ENCODE measurements at places on chromosomes 5 and 9.

DNA sequence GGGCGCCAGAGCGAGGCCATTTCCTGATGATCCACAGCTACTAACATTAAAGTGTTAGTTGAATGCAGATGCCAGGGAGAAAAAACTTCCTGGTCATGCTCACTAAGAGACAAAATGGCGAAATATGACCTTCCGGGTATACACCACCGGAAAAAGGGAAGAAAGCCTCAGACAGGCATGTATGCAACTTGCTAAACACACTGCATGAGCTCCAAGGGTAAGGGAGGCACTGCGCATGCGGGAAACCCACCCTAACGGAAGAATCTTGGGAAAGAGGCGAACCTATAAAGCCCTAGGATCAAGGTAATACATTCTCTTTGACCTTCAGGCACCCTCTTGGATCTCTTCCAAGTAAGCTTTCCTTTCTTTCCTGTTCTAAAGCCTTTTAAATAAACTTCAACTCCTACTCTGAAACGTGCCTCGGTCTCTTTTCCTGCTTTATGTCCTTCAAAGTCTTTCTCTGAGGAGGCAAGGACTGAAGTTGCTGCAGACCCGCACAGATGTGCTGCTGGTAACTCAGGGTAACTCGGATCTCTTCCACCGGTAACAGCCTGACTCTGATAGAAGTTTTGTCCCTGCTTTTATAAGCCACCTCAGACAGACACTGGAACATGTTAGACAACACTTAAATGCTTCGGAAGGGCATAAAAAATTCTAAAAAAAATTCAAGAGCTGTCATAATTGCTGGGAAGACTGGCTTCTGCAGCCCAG lies 64.9 kb downstream of the DTWD2 start:
- no peak for DNase-seq

GRCh38 chr5:97049175-97049574 lies 93.2 kb downstream of the LIX1 start:
- no peak for DNase-seq

- DNase-seq = peak; percentile 2
These were observed at the start of gene SMIM3 for GRCh38 chr5:150778517-150779396. TSS of gene SMIM3 (plus strand) at chr5:150778757. CDS start at chr5:150795441, 16,684 bp downstream.

GRCh38 chr9:14935106-14935751 lies 25.0 kb upstream of the FREM1 start:
- DNase-seq = no peak

- DNase-seq = no peak
These were observed 90.3 kb upstream of the GCNT4 start for GRCh38 chr5:75142566-75143136.

- no peak for DNase-seq
These were observed 68.7 kb downstream of the PRR16 start for GRCh38 chr5:120532835-120533234.

- no peak for DNase-seq
These were observed 21.2 kb downstream of the MAST4 start for GRCh38 chr5:66617226-66617861.

DNA sequence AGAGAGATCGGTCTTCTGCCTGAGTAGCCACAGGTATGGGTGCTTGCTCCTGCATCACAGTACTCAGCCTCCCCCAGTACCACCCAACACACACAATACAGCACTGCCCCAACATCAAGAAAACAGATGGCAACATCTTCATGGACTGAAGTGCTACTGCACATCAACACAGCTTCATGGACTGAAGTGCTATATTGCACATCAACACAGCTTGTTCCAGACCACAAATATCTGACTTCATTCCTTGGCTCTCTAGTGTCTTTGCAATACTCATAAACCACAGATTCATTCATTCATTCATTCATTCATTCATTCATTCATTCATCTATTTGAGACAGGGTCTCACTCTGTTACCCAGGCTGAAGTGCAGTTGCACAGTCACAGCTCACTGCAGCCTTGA lies 31.1 kb upstream of the PCA3 start:
- no peak for DNase-seq

Data from DMS153 (cell line).